ENCODE measurements at places on chromosomes 16 and 17.

- peak; percentile 16 for DNase-seq
Measured at GRCh38 chr17:34580685-34581445, 1.5 kb downstream of the TMEM132E start.

GRCh38 chr16:89610108-89610453, 3.4 kb upstream of the DPEP1 start:
- no peak for DNase-seq

DNA sequence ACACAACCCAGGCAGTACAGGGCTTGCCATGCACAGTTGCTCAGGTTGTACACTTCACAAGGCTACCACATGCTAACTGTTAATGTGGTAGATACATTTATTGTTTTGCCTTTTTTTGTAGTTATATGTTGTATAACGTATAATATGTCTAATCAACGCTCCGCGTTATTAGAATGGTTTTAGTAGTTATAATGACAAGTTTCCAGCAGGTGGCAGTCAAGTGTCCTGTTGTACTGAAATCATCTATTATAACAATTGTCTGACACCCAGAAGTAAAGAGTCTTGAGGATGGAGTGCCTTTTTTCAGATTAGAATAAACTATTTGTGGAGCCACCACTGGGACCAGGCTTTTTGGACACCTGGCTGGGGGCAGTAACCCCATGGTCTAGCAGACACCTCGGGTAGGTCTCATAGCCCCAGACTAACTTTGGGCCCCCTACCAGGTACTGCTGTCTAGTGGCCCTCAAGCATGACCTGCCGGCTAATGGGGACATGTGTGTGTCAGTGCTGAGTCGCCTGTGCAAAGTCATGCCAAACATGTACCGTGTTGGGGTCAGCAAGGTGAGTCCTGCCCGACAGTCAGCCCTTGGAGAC, 32.8 kb downstream of the MYO15A start:
- peak; percentile 35 for DNase-seq

- peak; percentile 74 for DNase-seq
Measured at GRCh38 chr17:55264278-55264644, 499 bp upstream of the HLF start.

- no peak for DNase-seq
Measured at GRCh38 chr16:62876133-62876532, 839.9 kb upstream of the CDH8 start.

DNA sequence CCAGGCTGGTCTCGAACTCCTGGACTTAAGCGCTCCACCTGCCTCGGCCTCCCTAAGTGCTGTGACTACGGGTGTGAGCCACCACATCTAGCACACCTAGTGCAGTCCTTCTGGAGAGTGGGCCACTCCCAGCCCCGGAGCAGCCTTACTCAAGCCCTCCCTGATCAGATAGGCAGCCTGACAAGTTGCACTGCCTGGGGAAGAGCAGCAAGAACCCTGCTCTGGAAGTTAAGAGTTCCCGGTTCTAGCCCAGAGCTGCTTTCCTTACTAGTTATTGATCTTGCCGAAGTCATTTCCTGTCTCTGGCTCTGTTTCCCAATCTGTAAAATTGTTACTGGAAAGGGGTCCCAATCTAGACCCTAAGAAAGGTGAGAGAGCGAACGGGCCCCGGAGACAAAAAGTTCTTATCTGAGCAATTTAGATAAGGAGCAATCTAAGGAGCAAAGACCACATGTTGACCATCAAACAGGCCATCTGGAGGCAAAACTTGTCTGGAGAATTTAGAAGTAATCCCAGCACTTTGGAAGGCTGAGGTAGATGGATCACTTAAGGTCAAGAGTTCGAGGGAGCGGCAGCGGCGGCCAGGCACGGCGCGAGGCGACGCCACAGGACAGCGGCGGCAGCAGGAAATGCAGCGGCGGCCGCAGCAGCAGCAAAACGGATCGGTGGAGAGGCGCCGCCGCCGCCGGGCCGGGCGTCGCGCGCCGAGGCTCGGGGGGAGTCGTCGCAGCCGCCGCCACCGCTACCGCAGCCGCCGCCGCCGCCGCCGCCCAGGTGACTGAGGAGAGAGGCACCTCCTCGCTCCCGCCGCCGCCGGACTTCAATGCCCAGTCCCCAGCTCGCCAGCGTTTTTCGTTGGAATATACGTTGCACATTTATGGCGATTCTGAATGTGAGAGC, 4.3 kb upstream of the NAGLU start:
- peak; percentile 56 for DNase-seq

- DNase-seq: no peak
Measured at GRCh38 chr16:72666267-72666666, 381.7 kb downstream of the ZFHX3 start.

- DNase-seq: no peak
Measured at GRCh38 chr16:8678068-8678927, 3.9 kb downstream of the ABAT start.

GRCh38 chr17:40313668-40314583, 4.9 kb downstream of the RARA start:
- DNase-seq: peak; percentile 92

- no peak for DNase-seq
Measured at GRCh38 chr17:30545024-30545423, 67.8 kb downstream of the GOSR1 start.

- DNase-seq: no peak
Measured at GRCh38 chr17:76266244-76266938, 1.2 kb downstream of the UBALD2 start.

GRCh38 chr17:67557921-67558320, 159.8 kb upstream of the NOL11 start:
- no peak for DNase-seq

DNA sequence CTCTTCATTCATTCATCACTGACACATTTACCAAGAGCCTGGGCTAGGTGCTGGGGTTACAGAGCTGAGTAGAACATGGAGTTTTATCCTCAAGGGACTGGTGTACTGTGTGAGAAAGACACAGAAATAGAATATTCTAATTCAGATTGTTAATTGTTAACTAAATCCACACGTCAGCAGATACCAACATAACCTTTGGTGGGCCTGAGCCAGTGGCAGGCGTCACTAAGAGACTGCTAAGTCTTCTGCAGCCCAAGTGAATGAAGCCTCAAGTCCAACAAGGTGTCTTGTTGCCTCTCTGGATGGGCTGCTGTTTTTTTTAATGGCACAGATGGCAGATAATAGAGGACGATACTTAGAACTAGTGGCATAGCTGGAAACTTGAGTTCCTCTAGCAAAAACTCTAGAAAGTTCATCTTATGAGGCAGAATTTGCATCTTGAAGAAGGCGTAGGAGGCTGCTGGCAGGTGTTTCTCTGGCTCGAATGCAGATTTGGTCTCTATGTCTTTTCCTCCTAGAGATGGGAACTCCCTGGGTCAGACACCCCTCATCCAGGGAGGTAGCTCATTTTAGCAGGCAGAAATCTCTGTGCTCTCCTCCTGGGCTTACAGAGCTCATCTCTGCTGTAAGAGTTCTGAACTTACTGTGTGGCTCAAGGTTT, 179.5 kb downstream of the NTN1 start:
- DNase-seq: no peak

DNA sequence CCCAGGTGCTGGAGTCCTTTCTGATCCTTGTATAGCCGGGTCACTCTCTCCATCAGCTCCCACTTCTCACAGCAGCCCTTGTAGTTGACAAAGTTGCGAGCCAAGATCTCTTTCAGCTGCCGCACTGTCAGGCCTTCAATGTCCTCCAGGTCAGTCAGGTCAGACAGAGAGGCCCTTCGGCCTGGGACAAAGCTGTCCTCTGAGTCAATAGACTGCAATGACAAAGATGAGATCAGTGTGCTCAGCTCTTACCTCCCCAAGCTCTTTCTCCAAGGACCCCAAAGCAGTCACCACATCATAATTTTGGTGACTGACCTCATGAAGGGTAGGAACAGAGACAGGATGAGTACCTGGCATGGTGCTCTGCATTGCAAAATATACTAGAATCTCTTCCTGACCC, 36.1 kb downstream of the LIG3 start:
- DNase-seq: no peak

DNA sequence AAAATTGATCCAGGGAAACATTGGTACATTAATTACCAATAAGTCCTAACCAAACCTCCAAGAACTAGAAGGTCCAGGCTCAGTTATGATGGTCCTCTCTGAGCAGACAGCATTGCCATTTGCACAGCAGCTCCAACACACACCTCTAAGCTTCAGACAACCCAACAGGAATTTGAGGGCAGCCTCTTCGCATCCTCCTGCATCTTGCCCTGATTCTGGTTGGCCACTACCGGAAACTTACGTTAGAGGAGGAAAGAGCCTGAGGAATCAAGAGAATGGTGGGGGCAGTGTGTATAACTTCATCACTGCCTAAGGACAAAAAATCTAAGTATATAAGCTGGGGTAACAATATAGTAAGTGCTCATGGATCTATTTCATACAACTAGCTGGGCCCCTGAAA, 15.7 kb downstream of the FAM117A start:
- DNase-seq: no peak

- DNase-seq: peak; percentile 74
Measured at GRCh38 chr17:44865231-44865660, 17.6 kb downstream of the HIGD1B start.

- no peak for DNase-seq
Measured at GRCh38 chr16:50731130-50731988, 10.5 kb upstream of the CYLD start.

GRCh38 chr16:56616608-56617211, 8.3 kb downstream of the MT2A start:
- no peak for DNase-seq

DNA sequence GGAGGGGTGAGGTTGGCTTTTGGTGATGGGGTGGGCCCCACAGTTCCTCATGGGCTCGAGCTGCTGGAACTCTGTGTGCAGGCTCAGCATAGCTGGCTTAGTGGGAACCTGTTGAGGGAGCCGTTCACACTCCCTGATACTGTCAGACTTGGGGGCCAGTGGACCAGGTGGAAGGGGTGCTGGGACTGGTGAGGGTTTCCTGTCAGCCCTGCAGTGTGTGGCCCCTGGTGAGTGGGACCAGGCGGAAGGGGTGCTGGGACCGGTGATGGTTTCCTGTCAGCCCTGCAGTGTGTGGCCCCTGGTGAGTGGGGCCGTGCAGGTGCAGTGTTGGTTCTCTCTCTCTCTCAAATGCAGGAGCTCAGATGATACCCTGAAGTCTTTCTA, 45.1 kb upstream of the ZNF750 start:
- DNase-seq: no peak

DNA sequence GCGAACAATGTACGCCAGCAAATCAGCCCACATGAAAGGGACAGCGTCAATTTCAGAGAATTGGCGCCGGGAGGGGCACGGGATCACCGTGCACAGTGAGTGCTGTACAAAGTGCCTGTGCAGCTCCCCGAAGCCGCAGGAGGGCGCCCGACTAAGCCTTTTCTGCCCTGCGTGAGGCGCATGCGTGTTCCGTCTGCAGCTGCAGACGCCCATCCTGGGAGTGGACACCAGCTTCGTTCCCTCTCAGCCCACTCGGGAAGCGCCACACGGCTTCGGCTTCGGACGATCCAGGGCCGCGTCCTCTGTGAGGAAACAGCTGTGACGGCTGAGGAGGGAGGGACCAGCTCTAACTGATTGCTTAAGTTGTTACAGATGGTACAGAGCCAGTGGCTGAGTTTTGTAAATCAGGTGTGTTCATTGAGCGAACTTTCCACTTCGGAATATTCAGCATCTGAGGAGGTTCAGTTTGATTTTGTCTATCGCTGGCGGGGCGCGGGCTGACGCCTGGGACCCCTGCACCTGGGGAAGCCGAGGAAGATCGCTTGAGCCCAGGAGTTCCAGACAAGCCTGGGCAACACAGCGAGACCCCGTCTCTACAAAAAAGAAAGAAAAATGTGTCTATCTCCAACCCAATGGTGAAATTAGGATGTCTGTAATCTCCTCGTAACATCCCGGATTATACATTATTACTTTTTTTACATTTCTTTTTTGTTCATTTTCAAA, 15.4 kb upstream of the ZNF287 start:
- peak; percentile 78 for DNase-seq

GRCh38 chr16:5634666-5635180, 537.1 kb upstream of the EEF2KMT start:
- DNase-seq: no peak

DNA sequence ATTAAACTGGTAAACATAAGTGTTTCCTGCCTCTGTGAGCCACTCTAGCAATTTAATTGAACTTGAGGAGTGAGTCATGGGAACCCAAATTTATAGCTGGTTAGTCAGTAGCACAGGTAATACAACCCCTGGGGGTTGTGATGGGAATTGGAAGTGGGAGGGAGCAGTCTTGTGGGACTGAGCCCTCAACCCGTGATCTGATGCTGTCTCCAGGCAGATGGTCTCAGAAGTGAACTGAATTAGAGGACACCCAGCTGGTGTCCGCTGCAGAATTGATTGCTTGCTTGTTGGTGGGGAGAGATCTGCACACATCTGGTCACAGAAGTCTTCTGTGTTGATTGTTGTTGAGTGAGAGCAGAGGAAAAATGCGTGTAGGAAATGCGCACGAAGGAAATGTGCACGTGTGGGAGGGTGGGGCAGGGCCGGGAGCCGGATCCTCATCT, 7.7 kb upstream of the ST6GALNAC2 start:
- no peak for DNase-seq

GRCh38 chr17:43898446-43898845, 8.9 kb downstream of the MPP2 start:
- no peak for DNase-seq

GRCh38 chr17:4965311-4965986, 2.2 kb downstream of the SPAG7 start:
- DNase-seq: no peak

GRCh38 chr17:77737442-77738265, 220.8 kb upstream of the TNRC6C start:
- DNase-seq: peak; percentile 96

- no peak for DNase-seq
Measured at GRCh38 chr17:66459811-66460270, 157.4 kb downstream of the PRKCA start.

GRCh38 chr17:65139101-65139764, 2.1 kb downstream of the RGS9 start:
- DNase-seq: no peak

DNA sequence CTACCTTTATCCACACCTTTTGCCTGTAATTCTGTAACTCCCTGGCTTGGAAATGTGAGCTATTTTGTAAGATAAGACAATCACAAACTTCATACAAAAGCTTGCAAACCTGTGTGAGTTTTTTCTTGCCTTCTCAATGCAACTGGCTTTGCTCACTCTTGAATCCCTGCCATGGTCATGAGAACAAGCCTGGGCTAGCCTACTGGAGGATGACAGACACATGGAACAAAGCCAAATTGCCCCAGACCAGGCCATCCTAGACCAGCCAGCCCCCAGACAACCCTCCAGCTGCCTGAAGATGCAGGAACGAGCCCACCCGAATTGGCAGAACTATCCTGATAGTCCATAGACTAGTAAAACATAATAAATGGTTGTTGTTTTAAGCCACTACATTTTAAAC, 466.6 kb upstream of the ERCC4 start:
- peak; percentile 35 for DNase-seq

DNA sequence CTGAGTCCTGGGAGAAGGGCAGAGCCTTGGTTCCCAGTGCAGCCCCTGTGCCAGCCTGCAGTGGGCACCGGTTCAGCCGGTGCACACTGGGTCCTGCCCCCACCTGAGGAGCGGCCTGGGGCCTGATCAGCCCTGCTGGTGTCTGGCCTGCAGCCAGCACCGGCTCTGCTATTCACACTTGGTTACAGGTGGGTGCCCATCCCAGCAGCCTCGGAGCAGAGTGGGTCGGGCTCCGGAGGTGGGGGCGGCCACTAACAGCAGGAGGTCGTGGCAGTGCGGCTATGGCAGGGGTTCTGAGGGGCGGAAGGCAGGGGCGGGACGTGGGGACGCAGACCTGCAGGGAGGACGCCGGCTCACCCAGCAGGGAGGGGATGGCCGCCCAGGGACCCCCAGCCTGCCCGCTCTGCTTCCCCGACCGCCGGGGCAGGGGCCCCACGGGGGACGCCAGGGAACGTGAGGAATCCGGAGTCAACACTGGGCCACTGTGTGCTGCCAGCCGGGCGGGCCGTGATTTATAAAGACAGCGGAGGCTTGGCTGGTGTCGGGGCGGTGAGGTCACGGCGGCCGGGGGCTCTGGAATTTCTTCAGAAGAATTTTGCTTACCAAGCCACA, 20.3 kb downstream of the METRNL start:
- peak; percentile 14 for DNase-seq

All from NCI-H1092 treated with DMSO at 0.1 percent for 48 hours (cell line).